Natural killer cell treated with Interleukin-12 subunit alpha and Interleukin-12 subunit beta and Interleukin-15 and Interleukin-18, amount 100 ng/mL, for 72 hours (primary cell): ENCODE measurements at places on chromosomes 1 and 21. TPM values are rescaled to one million over a fixed set of nuclear protein-coding genes. Genes with fewer than 3 reads are reported as not detected.

GRCh38 chr1:162649583-162649982 lies 17.3 kb downstream of the DDR2 start:
- no peak for DNase-seq

- peak; percentile 69 for DNase-seq
Measured at GRCh38 chr1:209569455-209570207, 13.9 kb upstream of the CAMK1G start.

DNA sequence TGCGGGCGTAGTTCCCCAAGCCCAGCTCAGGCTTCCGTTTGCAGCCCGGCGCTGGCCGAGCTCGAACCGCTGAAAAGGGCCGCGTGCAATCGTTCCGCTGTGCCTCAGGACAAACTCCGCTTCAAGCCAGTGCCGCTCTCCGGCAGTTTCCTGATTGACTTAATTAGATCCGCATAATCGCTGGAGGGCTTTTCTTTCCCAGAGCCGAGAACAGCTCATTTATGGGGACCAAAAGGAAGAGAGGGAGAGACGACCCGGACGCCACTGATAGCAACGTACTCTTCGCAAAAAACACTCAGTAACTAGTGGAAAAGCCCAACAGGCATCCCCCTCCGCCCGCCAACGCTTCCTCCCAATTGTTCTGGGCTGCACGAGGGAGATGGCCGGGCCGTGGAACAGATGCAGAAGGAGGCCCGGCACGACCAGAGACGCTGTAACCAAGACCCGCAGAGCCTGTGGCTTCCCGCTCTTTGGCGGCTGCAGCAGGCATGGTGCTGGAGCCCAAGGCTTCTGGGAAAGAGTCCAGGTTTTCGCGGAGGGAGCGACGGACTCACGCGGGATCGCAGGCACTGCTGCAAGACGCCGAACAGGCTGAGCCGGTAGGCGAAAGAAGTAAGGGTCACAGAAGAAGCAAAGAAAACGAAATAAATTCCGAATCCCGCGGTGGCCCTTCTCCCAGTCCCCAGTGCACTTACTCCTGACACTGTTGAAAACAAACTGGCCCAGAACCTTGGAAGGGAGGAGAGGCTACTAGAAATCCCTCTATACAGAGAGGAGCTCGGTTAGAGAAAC lies 3.6 kb upstream of the FOXD2 start:
- no peak for DNase-seq

CALML6 gene
- 1.00 TPM for total RNA-seq

DNA sequence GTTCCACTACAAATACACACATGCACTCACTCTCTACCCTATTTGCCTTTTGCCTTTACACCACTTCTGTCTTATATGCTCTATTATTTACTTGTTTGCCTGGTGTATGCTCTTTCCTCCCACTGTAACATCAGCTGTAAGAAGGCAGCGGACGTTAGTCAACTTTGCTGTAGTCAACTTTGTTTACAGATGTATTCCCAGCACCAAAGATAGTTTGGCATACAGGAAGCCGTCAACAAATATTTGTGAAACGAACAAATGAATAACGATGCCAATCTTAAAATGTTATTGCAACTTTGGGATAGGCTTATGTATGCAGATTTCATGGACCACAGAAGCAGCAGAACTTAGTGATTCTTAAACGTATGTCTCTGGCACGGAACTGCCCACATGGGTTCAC lies 138.3 kb upstream of the GALNT2 start:
- no peak for DNase-seq

PARS2 gene
- 4.9 TPM for total RNA-seq

GREM2 gene
- total RNA-seq, result 0.14 TPM
